COR-L47 (cell line): ENCODE measurements at places on chromosomes 1 and 21.

GRCh38 chr1:8674912-8675311 lies 142.5 kb downstream of the RERE start:
- no peak for DNase-seq

DNA sequence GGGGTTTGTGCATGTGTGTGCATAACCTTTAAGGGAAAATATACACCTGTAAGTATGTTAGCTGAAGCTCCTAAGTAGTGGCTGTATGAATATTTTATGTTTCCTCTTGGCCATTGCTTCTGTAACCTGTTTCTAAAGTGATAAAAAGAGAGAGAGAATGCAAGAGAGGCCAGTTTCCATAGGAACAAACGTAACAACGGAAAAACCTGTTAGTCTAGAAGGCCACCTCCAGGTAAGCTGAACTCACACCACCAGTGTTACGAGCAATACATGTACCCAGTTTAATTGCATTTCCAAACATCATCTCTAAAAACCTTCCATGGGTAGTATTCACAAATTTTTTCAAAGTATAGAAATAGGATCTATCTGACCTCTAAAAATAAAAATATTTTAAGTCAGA lies 63.1 kb downstream of the PLPPR4 start:
- no peak for DNase-seq

DNA sequence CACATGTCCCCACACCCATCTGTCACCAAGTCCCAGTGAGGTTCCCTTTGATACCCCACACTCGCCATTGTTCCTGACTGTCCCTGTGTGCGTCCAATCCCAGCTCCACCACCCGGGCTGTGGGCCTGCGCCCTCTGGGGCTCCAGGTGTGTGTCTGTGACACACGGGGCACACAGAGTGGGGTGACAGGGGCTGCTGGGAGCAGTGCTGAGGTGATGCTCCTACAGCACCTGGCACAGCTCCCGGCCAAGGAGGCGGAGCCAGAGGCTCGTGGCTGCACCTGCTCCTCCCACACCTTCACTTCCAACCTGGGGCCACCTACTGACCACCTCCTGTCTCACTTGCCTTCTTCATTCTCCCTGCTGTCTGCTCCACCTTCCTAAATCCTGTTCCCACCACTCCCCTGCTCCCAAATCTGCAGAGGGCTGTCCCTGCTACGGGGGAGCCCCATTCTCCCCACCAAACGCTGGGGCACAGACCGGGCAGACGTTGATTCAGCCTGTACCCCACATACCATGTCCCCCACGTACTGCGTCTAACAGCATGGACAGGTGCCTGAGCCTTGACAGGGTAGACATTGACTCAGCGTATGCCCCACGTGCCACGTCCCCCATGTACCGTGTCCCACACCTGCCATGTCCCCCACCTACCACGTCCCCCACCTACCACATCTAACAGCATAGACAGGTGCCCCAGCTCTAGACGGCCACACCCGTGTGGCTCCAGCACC lies 16.4 kb downstream of the WDR4 start:
- no peak for DNase-seq

DNA sequence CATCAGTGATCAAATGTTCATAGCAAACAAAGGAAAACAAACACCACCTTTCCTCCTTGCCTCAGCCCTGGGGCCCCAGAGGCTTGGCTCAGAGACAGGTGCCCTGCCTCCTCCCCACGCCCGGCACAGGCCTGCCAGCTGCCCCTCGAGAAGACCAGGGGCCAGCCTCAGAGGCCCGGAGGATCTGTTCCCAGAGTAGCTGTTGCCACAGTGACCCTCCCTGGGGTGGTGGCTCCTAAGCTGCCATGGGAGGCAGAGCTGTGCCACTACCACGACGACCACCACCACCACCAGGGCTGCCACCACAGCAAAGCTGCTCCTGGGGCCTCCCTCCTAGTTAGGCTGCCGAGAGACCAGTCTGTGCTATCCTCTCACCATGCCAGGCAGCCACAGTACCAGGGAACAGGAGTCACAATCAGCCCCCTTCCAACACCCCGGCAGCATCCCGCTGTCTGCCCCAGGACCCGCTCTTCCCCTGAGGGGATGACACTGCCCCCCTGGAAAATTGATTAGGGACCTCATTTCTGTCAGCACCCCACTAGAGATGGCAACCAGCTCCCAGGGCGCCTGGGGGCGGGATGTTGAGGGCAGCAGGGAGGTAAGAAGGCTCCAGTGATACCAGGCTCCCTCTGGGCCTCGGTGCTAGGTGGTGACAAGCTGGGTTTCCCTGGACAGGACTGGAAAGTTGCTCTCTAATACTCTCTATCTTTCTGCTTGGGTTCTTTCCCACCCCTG lies 30.5 kb downstream of the KCNC4 start:
- DNase-seq = peak; percentile 56

DNA sequence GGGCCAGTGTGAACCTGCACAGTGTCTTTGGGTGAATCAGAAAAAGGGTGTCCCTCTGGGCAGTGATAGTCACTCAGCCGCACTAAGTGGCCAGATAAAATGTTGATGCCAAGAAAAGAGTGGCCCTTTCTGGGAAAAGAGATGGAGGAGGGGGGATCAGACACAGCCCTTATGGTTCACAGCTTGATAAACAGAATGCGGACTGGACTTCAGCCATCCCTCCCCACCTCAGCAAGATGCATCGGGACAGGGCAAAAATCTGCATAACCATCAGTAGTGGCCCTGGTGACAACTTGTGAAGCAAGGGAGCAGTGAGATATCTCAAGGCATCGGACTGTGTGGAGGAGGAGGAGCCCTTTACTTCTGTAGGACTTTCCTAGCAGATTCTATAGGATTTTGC lies 353.8 kb upstream of the PLXNA2 start:
- DNase-seq = no peak

DNA sequence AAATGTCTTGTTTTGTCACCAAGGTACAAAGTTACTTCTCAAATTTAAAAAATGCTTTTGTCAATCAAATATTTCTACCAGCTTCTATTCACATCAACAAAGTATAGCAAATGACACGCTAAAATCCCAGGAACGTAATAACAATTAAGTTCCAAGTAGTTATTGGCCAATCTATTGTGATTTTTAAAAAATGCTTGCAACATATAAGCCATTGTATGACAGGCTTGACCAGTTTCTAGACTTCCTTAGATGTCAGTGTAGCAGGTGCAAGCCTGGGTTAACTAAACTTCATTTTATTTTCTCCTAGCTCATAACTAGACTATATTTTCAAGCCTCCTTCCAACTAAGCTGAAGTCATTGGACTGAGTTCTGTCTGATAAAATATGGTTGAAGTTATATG lies 494.5 kb upstream of the PKN2 start:
- no peak for DNase-seq
